ENCODE measurements at places on chromosomes 1 and 21.
A peak's percentile ranks its signal among the peaks of the same experiment; 100 is the strongest.

- DNase-seq, result no peak
Measured at GRCh38 chr1:228448372-228448771, 31.7 kb upstream of the TRIM17 start.

- no peak for DNase-seq
Measured at GRCh38 chr1:19427087-19427781, 58.1 kb downstream of the CAPZB start.

GRCh38 chr1:9784508-9785133 lies 39.1 kb downstream of the CLSTN1 start:
- peak; percentile 77 for DNase-seq

- DNase-seq, result no peak
Measured at GRCh38 chr1:24322470-24323177, 3.5 kb downstream of the GRHL3 start.

GRCh38 chr1:244680667-244681066 lies 27.7 kb downstream of the DESI2 start:
- no peak for DNase-seq

- peak; percentile 37 for DNase-seq
Measured at GRCh38 chr1:89547563-89548116, 23.0 kb downstream of the LRRC8B start.

GRCh38 chr1:186948535-186948934 lies 119.8 kb downstream of the PLA2G4A start:
- DNase-seq, result no peak

DNA sequence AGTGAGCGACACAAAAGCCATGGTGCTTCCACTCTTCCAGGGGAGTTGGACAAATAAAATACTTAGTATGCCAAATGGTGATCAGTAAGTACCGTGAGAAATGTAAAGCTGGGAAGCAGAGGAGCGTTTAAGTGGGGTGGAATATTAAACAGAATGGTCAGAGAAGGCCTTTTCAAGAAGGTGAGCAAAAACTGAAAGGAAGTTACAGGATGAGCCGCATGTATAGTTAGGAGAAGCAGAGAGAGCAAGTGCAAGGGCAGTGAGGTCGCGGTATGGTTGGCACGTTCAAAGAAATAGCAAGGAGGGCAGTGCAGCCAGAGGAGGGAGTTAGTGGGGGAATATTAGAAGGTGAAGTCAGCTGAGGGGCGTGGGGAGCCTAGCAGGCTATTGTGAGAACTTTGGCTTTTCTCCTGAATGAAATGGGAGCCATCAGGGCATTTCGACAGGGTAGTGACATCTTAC lies 748 bp upstream of the ATP6V0B start:
- DNase-seq, result no peak

GRCh38 chr1:102089791-102090190 lies 93.1 kb upstream of the OLFM3 start:
- DNase-seq, result no peak

- DNase-seq, result no peak
Measured at GRCh38 chr1:226988334-226988666, 48.2 kb downstream of the COQ8A start.

DNA sequence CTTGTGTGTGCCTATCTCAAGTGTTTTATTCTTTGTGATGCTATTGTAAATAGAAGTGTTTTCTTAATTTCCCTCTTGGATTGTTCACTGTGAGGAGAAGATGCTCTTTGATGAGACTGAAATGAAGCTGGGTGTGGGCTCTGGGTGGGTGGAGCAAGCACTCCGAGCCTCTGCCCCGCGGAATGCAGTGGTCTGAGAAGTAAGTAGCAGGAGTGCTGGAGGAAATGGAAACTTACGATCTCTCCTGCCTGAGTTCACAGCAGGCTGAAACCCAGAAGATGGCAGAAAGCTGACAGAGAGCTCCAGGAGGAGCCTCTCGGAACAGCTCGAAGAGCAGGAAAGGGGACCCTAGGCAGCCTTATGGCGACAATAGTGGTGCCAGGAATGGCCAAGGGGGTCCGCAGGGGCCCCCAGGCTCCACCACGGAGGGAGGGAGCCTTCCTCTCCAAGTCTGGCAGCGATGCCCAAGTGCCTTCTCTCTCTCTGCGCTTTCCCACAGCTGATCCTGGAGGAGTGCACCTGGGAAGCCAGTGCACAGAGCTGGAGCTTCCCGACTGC lies 126.8 kb upstream of the COL6A1 start:
- DNase-seq, result no peak

DNA sequence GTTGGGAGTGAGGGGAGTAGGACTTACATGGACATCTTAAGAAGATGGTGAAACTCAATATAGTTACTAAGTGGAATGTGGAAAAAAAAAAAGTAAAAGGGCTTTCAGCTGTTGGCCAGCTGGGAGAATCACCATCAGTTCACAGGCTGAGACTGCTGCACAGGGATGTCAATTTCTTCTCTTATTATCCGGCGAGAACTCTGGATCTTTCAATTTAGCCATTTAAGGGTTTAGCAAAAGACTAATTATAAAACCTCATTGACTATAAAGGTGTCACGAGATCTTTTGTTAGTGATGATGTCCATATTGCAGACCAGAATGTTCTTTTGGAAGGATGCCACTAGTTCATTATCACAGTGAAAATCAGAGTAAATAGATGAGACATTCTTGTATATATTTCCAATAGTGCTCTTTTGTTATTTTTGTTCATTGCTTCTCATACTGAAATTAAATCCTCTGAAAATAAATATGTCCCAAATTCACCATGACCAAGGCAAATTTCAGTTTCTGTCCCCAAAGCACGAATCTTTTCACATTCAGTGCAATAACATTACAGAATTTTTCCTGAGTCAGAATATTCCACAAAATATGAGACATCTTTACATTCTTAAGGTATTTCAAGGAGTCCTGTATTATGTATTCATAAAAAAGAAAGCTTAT lies 266.1 kb downstream of the DNM3 start:
- no peak for DNase-seq

- no peak for DNase-seq
Measured at GRCh38 chr1:55037733-55038551, 1.4 kb upstream of the PCSK9 start.

GRCh38 chr1:115288591-115289198 lies 49.4 kb downstream of the NGF start:
- no peak for DNase-seq

DNA sequence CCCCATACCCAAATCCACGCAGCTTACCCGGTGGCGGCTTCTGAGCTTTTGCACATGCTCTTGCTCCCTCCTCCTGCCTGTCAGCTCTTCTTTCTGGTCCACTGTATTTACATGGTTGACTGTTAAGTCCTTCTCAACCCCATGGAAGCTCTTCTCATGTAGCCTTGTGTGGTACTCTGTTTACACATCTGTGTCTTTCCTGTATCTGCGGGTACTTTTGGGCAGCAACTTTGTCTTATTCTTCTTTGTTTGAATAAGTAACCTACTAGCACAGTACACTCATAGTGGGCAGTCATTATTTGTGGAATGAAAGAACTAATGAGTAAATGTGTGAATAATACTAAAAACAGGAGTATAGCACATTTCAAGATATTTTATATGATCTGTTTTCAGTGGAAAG lies 88.5 kb upstream of the GPR88 start:
- no peak for DNase-seq

DNA sequence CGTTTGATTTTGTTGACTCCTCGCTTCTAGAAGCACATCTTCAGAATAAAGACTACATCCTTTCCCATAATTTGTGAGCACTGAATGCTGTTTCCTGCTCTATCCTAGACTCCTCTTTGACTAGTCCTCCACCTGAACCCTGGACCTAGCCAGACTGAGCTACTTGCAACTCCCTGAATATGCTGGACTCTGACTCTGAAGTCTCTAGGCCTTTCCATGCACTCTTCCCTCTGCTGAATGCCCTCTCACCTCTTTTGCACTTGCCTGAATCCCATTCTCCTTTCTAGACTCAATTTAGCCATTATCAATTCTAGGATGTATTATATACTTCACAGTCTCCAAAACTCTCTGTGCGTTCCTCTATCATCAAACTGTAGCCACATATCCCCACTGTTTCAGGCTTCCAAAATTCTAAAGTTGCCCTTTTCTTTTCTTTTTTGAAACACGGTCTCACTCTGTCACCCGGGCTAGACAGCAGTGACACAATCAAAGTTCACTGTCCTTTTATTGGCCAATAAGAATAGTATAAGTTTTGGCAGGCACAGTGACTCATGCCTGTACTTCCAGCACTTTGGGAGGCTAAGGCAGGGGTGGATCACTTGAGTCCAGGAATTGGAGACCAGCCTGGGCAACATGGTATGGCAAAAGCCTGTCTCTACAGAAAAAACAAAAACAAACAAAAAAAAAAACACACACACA lies 127.0 kb downstream of the LTN1 start:
- DNase-seq, result no peak

DNA sequence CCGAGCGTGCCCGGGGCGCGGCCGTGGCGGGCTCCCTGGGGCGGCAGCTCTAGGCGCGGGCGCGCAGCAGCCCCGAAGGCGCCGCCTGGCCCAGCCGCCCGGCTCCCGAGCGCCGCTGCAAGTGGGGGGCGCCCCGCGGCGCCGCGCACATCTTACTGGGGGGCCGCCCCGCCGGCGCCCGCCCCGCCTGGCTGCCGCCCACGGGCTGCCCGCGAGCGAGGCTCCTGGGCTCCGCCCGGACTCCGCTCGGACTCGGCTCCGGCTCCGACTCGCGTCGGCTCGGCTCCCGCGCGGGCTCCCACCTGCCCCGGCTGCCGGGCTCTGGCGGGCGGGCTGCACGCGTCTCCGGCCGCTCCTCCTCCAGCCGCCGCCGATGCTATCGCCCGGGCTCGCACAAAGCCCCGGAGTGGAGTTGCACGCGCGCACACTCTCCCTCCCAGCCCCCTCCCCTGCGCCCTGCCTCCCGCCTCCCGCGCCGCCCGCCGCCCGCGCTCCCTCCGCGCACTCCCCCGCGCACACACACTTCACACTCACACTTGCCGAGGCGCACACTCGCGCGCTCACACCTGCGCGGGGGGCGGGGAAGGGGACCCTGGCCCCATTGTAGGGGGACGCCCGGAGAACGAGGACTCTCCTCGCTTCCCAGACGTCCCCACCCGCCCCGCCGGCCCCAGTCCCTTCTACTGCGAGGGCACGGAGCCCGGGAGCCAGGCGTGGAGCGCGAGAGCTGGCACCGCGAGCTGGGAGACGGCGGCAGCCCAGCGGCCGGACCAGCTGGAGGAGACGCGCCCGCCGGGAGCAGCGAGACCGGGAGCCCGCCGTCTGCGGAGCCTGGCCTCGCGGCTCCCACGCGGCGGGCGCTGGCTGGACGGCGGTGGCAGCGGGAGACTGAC lies at the start of gene GRIK3:
TSS of gene GRIK3 (minus strand) at position 395 of the 893 bp plus-strand sequence. CDS start 407 bp downstream, outside the sequence.
- no peak for DNase-seq

DNA sequence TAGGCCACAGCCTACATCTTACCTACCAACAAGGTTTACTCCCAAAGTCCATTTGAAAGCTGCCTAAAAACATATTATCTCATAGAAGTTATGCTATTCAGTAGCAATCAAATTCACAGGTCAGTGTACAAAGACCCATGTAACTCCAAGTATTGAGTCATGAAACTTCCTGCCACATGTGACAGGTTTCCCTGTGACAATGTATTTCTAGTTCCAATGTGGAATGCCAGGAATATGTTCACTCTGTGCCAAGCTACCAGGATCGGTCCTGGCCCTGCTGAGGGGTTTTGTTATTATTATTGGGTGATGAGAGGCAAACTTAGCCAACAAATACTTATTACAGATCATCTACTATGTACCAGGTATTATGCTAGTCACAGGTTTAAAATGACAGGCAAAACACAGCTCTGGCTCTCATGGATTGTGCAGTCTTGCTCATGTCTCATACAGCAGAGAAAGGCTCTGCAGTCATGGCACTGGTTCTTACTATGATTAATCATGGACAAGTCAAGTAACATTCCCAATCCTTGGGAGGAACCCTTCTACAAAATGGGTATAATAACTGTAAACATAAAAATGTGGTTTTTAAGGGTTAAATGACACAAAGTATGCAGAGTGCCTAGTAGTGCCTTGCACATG lies 22.5 kb downstream of the DPH5 start:
- DNase-seq, result no peak

GRCh38 chr1:88876573-88877365 lies 14.6 kb downstream of the GTF2B start:
- DNase-seq, result no peak

- no peak for DNase-seq
Measured at GRCh38 chr1:118716775-118717174, 271.4 kb downstream of the TBX15 start.

GRCh38 chr1:171252482-171252881 lies 4.2 kb downstream of the FMO1 start:
- no peak for DNase-seq

- DNase-seq, result peak; percentile 88
Measured at GRCh38 chr1:6127587-6128163, 52.4 kb downstream of the CHD5 start.

DNA sequence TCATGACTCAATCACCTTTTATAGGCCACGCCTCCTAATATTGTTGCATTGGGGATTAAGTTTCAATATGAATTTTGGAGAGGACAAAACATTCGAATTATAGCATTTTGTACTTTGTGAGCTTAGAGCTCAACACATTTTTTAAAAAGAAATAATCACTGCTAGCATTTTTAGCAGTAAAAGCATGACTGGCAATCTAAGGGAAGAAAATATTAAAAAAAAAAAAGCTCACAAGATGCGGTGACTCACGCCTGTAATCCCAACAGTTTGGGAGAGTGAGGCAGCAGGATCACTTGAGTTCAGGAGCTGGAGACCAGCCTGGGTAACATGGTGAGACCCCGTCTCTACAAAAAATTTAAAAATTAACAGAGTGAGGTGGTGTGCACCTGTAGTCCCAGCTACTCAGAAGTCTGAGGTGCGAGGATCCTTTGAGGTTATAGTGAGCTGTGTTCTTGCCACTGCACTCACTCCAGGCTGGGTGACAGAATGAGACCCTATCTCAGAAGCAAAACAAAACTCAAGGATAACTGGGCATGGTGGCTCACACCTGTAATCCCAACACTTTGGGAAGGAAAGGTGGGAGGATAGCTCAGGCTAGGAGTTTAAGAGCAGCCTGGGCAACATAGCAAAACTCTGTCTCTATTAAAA lies 28.8 kb upstream of the DIPK1A start:
- no peak for DNase-seq

- DNase-seq, result no peak
Measured at GRCh38 chr1:238129677-238130076, 239.0 kb upstream of the ZP4 start.

- no peak for DNase-seq
Measured at GRCh38 chr1:224054611-224055010, 59.3 kb upstream of the FBXO28 start.

GRCh38 chr1:150753416-150753815 lies 12.2 kb downstream of the CTSS start:
- no peak for DNase-seq

GRCh38 chr1:16189003-16189402 lies 23.4 kb downstream of the ARHGEF19 start:
- no peak for DNase-seq
